ENCODE measurements at places on chromosomes 11 and 22.
A peak's percentile ranks its signal among the peaks of the same experiment; 100 is the strongest.

GRCh38 chr22:22243033-22243680 is 1.4 kb upstream of the VPREB1 start:
- H3K27me3 ChIP-seq: peaks cover 100% of the 10 kb centered on the region
- no peak for DNase-seq
- no peaks in the 10 kb centered on the region for H3K4me1 ChIP-seq
- no peak overlapping the region for H3K4me3 ChIP-seq
- H3K27ac ChIP-seq: no peak overlapping the region

DNA sequence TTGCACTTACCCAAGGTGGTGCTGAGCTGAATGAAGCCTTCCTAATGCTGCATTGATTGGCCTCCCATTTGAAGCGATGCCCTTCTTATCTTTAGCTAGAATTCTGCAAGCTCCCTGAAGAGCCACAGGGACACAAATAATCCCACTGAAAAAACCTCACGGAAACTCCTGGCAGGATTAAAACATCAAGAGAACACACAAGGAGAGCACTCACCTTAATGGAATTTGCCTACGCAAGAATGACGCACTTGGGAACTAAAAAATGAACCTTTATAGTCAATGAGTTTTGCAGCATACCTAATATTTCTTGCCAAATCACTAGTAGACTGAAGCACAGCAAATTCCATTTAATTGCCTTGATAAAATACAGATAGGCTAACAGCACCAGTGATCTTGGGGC is 232.8 kb upstream of the UBASH3B start:
- no peak overlapping the region for H3K27ac ChIP-seq
- DNase-seq: no peak
- no peak overlapping the region for H3K4me3 ChIP-seq

GRCh38 chr11:96323642-96323985 is 19.4 kb downstream of the MAML2 start:
- H3K4me1 ChIP-seq: peaks cover 60% of the 10 kb centered on the region
- peaks cover 69% of the 10 kb centered on the region for H3K36me3 ChIP-seq
- no peak for DNase-seq
- no peak overlapping the region for H3K4me3 ChIP-seq
- H3K27me3 ChIP-seq: no peaks in the 10 kb centered on the region
- H3K27ac ChIP-seq: no peak overlapping the region

DNA sequence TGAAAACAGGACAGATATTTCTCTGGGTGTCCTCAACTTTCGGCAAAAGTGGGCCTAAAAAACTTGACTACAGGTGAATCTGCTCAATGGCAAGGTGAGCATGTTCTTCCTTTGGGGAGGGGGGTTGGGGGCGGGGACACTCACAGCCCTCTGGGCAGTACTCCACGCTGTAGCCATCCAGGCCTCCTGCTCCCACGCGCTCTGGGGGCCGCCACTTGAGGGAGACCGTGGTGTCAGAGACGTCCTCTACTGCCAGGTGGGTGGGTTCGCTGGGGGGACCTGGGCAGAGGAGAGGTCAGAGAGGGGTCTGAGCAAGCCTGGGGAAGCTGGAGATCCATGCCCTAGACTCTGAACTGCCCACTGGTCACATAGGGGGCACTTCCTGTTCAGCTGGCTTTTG is 16.8 kb downstream of the MYBPC3 start:
- H3K4me3 ChIP-seq: no peak overlapping the region
- H3K4me1 ChIP-seq: peaks cover 5% of the 10 kb centered on the region
- H3K36me3 ChIP-seq: no peaks in the 10 kb centered on the region
- H3K27ac ChIP-seq: no peak overlapping the region
- no peak for DNase-seq

- no peaks in the 10 kb centered on the region for H3K36me3 ChIP-seq
- H3K27me3 ChIP-seq: no peaks in the 10 kb centered on the region
- no peak overlapping the region for H3K27ac ChIP-seq
- H3K4me3 ChIP-seq: no peak overlapping the region
Measured at GRCh38 chr11:24903555-24903954, 406.7 kb downstream of the LUZP2 start.

- no peak for DNase-seq
- H3K27me3 ChIP-seq: peaks cover 19% of the 10 kb centered on the region
- peaks cover 5% of the 10 kb centered on the region for H3K36me3 ChIP-seq
- H3K4me1 ChIP-seq: peaks cover 11% of the 10 kb centered on the region
Measured at GRCh38 chr11:16902182-16902581, 112.0 kb downstream of the PLEKHA7 start.

GRCh38 chr11:44993971-44994704 is 43.5 kb upstream of the TP53I11 start:
- H3K27ac ChIP-seq: no peak overlapping the region
- no peak overlapping the region for H3K4me3 ChIP-seq
- H3K4me1 ChIP-seq: peaks cover 8% of the 10 kb centered on the region

DNA sequence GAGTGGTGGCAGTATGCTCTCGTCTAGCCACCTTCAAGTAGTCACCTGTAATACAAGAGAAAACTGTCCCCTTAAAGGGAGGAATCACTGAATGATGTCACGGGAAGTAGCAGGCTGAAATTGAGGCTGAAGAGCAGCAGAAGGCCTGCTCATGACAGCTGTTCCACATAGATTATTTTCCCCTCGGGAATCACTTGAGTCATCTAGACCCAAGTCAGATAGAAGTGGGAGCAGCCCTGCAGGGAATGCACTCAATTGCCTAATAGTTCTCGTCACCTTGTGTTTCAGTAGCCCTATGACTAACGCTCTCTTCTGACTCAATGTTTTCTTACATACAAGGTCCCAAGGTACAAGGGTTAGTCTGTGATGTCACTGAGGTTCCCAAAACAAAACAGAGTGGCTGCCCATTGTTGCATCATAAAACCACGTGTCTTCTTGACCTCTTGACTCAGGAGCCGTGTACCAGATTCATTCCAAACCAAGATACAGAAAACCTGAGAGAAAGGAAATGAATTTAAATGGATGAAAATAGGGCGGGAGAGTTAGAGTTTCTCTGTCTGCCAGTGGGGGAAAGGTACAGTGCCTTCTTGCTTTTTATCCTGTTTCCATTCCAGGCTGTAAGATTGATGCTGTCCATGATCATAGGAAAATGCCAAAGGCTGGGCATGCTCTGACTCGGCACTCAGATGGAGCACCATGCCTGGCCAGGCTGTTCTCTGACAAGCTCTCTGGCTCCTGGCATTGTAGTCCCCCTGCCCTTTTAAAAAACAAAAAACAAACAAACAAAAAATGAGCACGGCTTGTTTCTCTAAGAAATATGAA is 21.6 kb upstream of the C11orf96 start:
- no peak overlapping the region for H3K4me3 ChIP-seq
- peak overlapping the region; percentile 16 for H3K27ac ChIP-seq
- no peak for DNase-seq
- H3K4me1 ChIP-seq: peaks cover 39% of the 10 kb centered on the region

DNA sequence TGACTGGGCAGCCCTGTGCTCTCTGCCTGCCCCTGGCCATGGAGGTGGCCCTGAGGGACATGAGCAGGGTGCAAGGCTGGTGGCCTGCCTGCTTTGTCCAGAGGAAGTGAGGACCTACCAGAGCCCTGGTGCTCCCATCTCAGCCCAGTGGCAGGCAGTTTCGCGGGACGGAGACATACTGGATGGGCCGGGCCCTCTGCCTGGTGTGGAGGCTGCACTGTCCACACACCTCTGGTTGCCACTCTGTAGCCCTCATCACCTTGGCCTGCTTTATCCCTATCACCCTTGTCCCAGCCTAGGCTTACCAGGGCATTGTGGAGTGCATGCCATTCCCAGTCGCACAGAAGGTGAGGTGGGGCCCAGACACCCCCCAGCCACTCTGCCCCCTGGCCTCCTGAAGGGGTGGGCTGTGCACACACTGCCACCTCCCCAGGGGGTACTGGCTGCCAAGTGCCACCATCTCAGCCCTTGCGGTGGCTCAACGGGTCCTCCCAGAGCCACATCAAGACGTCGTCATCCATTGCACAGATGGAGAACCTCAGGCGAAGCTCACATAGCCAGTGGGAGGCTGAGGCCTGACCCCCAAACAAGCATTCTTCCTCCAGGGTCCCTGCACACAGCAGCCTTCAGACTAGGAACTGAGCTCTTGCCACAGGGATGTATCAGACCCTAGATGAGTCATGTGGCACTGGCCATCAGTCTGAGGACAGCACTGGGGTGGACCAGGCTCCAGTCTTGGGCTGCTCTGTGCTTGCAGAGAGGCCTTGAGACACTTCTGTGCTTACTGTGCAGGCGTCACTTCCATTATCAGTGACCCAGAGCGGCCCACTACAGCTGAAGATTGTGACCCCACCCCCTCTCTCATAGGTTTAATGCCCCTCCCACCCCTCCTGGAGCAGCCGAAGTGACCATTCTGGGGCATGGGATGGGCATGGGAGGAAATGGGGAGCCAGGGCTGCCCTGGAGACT is 176.1 kb downstream of the IGLL1 start:
- H3K4me3 ChIP-seq: peak overlapping the region; percentile 25
- no peaks in the 10 kb centered on the region for H3K36me3 ChIP-seq
- peaks cover 73% of the 10 kb centered on the region for H3K4me1 ChIP-seq
- DNase-seq: no peak
- H3K27ac ChIP-seq: peak overlapping the region; percentile 39

- no peak for DNase-seq
- peaks cover 11% of the 10 kb centered on the region for H3K36me3 ChIP-seq
- H3K4me3 ChIP-seq: no peak overlapping the region
- peaks cover 40% of the 10 kb centered on the region for H3K4me1 ChIP-seq
- H3K27me3 ChIP-seq: peaks cover 6% of the 10 kb centered on the region
Measured at GRCh38 chr11:19603771-19604170, 108.9 kb upstream of the NAV2 start.

GRCh38 chr22:19851291-19852176 is 3.1 kb downstream of the GNB1L start:
- no peak for DNase-seq
- H3K4me1 ChIP-seq: peaks cover 34% of the 10 kb centered on the region
- no peak overlapping the region for H3K27ac ChIP-seq
- H3K4me3 ChIP-seq: peak overlapping the region; percentile 20
- H3K36me3 ChIP-seq: peaks cover 23% of the 10 kb centered on the region

DNA sequence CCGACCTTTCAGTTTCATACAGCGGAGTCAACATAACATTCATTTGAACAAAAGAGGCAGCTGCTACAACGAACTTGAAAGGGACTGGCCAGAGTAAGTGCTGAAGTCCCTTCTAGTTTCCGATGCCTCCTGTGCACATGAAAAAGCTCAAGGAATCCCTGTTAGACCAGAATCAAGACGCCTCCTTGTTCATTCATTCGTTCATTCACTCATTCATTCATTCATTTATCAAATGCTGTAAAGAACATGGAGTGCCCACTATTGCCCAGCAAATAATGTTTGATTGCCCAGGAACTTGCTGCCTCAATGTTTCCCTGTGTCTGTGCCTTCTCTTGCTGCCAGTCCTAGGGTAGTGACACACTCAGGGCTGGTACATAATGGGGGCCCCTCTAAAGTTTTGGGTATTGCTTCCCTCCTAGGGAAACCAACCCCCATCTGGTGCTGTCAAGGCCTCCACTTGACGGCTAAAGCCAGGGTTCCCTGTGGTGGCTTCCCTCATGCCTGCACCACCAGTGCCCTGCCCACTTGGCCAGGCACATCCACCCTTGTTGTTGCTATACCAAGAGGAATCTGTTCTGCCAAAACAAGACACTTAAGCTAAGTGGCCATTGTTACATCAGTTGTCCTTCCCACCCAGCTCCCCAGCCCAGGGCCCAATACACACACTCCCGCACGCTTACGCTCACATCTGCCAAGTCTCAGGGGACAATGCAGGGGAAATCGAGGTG is 3.8 kb downstream of the TMPRSS13 start:
- H3K4me3 ChIP-seq: no peak overlapping the region
- DNase-seq: no peak
- H3K36me3 ChIP-seq: no peaks in the 10 kb centered on the region

GRCh38 chr22:37909766-37910165 is 3.7 kb downstream of the MICALL1 start:
- H3K4me3 ChIP-seq: no peak overlapping the region
- no peak for DNase-seq
- H3K27me3 ChIP-seq: no peaks in the 10 kb centered on the region
- H3K4me1 ChIP-seq: peaks cover 53% of the 10 kb centered on the region
- H3K36me3 ChIP-seq: peaks cover 17% of the 10 kb centered on the region

All from nephron progenitor cell (in vitro differentiated cells).